ENCODE measurements at places on chromosomes 1 and 21.

DNA sequence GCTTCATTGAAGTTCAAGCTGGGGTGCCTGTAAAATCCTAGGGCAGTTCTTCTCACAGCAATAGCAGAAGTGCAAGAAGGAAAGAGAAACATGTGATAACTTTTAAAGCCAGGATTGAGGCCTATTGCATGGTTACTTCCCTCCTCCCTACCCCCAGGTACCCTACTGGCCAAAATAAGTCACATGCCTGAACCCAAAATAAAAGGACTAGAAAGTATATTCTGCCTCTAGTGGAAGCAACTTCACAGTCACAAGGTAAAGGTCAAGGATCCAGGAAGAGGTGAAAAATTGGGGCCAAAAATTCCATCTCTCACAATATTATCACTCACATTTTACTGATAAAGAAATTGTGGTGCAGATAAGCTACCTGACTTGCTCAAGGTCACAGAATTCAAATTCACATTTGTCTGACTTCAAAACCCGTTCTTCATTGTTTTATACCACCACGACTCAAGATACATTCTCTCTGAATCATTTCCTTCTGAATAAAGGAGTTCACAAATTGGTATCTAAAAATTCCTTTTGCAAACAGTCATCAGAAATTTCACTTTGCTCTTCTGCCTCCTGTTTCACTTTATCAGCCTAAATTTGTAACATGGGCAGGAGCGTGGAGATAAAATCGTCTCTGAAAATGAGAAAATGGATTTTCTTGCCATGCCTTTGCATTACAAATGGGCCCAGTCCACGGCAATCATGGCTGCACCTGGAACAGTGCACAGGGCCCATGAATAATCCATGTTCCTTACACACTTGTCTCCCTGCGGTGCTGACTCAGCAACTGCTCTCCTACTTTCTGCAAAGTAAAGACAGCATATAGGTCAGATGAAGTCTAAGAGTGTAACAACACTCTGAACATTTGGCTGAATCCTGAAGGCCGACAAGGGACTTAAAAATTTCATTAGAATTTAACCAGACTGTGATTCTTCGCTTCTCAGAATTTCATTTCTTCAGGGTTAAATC is 485.3 kb upstream of the NFIA start:
- no peak for DNase-seq

- no peak for DNase-seq
Observed at GRCh38 chr1:147479864-147480564, 61.3 kb upstream of the BCL9 start.

DNA sequence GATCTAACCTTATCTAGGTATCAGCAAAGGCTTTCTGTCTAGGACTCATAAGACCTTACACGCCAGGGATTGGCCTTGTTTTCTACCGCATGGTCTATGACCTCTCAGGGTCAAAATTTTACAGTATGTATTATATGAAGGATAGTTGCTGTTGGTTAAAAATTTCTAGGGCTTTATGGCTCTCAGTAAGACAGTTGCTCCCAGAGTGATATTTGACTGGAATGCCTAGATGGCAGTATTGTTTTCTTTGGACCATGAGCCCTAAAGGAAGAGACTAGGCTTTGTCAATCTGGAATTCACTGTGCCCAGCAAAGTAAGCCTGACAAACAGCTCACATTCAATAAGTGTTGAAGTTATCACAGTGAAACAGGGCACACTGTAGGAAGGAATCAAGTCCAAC is 37.6 kb downstream of the C1orf87 start:
- no peak for DNase-seq

DNA sequence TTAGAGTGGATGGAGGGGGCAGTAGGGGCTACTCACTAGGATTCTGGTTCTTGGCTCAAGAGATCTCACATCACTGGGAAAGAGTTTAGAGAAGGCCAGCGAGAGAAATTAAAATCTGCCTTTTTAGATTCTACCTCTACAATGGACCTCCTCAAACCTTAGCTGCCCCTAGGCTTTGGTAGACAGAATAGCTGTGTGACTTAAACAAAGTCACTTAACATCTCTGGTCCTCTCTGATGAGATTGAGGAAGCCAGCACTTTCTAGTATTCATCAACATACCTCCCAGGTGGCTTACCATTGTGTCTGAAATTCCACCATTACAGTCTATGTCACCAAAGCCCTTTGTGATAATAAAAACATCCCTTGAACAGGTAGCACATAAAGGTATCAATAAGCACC is 18.7 kb downstream of the AADACL4 start:
- DNase-seq, result no peak

GRCh38 chr1:19044471-19044870 is 88.0 kb upstream of the IFFO2 start:
- no peak for DNase-seq

- no peak for DNase-seq
Observed at GRCh38 chr1:19405195-19405760, 80.1 kb downstream of the CAPZB start.

DNA sequence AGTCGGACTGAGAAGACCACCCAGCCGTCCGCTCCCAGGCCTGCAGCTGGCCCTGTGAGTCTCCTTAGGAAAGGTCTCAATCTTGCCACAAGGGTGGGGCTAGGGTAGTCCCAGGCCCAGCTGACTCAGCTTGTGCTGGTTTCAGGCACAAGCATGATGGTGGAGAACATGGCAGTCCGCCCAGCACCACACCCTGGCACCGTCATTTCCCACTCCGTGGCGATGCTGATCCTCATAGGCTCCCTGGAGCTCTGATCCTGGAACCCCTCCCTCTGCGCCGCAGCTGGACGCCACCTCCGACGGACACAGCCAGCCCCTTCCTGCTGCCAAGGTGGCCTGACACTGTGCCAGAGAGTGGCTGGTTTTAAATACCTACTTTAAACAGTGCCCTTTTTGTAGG is 10.7 kb downstream of the TMEM81 start:
- no peak for DNase-seq

DNA sequence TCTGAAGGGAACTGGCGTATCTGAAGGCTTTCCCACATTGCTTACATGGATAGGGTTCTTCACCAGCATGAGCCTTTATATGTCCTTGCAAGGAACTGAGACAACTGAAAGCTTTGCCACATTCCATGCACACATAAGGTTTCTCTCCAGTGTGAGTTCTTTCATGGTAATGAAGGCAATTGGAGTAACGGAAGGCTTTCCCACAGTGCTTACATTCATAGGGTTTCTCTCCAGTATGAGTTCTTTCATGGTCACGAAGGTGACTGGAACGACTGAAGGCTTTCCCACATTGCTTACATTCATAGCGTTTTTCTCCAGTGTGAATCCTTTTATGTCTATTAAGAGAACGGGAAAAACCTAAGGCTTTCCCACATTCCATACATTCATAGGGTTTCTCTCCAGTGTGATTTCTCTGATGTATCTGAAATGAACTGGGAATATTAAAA is 15.0 kb downstream of the ZNF124 start:
- no peak for DNase-seq

DNA sequence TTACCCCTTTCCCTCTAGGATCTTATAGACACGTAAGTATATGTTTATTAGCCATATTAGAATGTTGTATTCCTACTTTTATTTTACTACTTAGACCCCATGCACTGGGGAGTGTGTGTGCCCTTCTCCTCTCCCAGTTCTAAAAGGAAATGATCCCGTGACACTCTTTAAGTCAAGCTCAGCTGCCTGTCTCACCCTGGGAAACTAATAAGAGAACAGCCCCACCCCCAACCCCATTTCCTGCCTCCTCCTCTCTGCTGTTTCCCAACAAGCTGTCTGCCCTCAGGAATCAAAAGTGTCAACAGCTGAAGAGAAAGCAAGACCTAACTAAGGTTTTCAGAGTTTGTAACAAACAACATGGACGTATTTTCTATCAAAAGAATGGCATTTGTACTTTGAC is 92.6 kb upstream of the VAV3 start:
- DNase-seq, result no peak

DNA sequence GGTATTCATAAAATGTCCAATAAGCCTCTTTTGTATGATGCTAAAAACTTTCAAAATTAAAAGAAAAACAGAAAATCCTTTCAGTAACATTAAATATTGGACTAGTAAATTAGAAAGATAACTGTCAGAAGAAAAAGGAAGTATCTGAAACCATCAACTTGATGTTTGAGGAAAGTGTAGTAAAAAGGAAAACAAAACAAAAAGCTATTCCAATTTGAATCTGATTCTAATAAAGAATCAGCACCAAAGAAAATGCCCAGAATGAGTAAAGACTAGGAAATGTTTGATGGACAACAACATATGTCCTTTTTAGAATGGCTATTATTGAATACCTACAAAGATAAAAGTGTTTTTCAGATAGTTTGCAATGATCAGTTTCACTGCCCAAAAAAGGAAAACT is 79.9 kb upstream of the RBM34 start:
- no peak for DNase-seq

DNA sequence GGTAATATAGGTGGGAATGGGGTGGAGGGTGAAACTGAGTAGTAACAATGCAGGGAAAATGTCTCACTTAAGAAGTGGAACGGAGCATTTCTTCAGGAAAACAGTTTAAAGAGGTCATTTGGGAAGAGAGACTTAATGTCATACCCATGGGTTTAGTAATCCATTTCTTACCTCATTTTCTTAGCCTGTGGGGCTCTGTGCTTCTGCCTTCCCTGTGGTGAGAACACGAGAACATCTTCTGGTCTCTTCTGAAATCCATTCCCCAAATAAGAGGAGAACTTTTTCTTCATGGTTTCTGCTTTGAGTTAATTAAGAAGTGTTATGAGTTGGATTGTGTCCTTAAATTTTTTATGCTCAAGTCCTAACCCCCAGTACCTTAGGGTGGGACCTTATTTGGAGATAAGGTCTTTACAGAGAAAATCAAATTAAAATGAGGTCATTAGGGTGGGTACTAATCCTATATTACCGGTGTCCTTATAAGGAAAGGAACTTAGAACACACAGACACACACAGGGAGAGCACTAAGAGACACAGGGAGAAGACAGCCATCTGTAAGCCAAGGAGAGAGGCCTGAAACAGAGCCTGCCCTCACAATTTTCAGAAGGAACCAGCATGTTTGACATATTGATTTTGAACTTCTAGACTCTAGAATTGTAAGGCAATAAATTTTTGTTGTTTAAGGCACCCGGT is 5.4 kb downstream of the CCDC190 start:
- no peak for DNase-seq

- DNase-seq, result no peak
Observed at GRCh38 chr1:156241311-156241811, 623 bp upstream of the BGLAP start.

GRCh38 chr1:197915862-197916499 is 1.2 kb upstream of the LHX9 start:
- no peak for DNase-seq

DNA sequence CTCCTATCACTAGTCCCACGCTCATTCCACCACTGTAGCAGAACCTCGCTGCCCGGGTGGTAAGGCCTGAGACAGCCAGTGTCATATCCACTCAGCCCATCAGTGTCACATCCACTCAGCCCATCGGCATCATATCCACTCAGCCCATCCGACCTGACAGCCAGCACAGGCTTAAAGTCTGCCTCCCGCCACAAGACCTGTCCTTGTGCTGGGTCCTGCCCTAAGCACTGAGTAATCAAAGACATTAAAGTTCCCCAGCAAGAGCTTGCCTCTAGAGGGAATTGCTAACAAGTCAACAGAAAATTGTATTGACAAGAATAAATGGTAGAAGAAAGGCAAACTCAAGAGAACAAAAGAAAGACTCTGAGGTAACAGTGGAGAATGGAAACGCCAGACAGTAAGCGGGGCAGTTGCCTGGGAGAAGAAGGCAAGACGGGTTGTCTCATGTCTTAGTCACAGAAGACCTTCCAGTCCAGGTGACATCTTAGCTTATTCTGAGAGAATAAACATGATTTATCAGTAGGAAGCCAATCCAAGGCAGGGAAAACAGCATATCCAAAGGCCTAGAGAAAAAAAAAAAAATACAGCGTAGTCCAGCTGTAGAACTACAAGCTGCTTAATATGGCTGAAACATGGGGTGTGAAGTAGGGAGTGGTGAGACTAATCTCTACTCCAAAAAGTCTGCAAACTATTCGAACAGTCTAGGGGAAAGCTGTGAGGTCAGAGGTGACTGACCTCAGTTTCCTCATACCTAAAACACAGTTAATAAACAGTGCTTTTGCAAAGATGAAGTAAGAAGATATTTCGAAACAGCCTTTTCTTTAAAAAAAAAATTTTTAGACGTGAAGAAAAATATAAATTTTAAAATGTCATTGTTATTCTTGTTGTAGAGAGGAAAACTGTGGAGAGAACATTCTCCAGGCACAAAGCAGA is 1.1 kb downstream of the ITLN1 start:
- DNase-seq, result no peak

GRCh38 chr1:66048011-66048410 is 255.3 kb downstream of the PDE4B start:
- no peak for DNase-seq

DNA sequence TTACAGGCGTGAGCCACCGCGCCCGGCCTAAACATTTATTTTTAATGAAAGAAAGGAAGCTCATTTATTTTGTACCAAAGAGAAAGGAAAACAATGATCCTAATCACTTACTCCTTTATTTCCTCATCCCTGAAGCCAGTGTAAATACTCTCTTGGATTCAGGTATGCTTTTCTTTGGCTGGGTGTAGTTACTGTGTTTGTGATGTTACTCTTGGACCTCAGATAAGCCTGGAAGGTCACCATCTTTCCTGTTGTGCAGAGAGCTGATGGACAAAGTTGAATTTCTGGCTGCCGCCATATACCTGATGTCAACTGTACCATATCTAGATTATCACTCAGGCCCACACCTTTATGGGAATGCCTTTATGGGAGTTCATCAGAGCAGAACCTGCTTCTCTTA is 35.4 kb upstream of the FOXE3 start:
- no peak for DNase-seq

GRCh38 chr1:145773423-145773822 is 50.5 kb downstream of the RNF115 start:
- DNase-seq, result no peak

DNA sequence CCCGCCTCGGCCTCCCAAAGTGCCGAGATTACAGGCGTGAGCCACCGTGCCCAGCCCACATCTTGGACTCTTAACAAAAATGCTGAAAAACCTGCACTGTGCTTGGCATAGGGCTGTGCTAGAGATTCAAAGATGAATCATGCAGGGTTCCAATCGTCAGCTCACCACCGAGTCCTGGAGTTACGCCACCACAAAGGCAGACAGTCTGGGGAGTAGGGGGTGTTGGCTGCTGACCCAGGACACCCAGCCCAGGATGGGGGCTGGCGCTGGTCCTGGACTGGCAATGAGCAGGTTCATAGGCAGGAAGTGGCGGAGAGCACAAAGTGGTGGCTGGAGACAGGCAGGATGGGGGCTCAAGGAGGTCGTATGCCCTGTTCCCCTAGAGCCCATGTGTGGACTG is 16.0 kb downstream of the PSRC1 start:
- DNase-seq, result no peak

DNA sequence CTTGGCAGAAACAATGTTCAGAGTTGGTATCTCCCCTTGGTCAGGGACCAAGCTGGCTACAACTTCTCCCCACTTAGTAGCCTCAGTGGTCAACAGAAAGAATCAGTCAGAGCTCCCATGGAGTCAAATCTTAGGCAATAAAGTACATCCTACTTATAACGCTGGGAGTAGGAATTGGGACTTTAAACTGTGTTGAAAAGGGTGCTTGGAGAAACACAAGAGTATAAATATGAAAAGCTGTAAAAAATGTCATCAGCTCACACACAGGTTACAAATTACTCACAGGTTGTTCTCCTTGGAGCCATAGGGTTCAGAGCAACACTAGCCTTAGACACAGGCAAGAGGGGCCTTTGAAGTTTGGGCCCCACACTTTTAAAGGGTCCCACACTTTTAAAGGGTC is 67.4 kb downstream of the WLS start:
- DNase-seq, result no peak

Measured in stimulated activated CD4-positive, alpha-beta T cell treated with anti-CD3 and anti-CD28 coated beads, Interleukin-1b, Interleukin-23, amount 100 ng/mL, for 1 hour (primary cell).